HFFc6 (cell line): ENCODE measurements at places on chromosomes 4 and X.
A peak's percentile ranks its signal among the peaks of the same experiment; 100 is the strongest.

GRCh38 chr4:77021614-77022089 lies 54.1 kb downstream of the CCNI start:
- DNase-seq: peak; percentile 65

DNA sequence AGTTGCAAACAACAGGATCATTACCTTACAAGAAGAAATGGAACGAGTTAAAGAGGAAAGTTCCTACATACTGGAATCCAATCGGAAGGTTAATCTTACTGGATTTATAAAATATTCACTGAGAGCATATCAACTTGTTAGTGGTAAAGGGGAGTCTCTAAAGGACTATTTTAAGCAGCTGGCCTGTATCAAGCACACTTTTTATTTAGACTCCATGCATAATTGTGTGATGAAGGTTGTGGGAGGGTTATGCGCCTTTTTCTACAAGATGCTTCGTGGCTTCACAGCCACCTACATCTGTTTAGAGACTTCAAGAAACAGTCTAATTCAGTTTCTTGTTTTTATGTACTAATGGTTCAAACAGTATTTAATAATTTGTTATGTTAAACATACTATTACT lies 56.6 kb downstream of the GRSF1 start:
- no peak for DNase-seq

GRCh38 chr4:37747772-37748330 lies 61.7 kb upstream of the RELL1 start:
- DNase-seq: no peak

DNA sequence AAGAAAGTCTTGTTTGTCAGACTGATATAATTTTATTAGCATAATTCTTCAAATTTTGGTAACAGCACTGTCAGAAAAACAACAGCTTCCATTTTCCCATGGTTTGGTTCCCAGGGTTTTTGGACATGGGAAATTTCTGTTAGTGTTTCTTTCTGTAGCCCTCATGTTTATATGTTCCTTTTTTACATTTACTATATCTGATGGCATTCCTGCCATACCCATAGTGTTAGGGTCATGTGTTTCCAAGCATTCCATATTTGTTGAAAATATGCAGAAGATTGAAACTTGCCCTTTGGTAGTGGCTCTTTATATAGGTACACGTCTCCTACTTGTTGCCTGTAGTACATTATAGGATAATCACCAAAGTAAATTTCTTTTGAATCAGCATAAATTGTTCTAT lies 65.8 kb downstream of the PDLIM5 start:
- no peak for DNase-seq

DNA sequence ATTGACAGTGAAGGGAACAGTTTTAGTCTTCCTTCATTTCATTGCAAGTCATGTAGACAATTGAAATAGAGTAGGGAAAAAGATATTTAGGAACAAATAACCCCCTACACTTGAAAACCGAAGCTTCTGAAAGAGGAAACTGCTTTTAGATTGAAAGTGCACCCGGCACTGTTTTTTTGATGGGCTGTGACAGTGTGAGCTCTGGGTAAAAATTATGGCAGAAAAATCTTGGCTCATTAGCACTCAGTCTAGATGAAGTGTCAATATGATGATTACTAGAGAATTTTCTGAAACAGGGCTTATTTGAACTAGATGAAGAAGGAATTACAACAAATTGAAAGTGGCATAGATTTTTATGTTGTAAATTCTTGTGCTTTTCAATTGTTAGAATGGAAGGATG lies 1132.4 kb downstream of the RAPGEF2 start:
- no peak for DNase-seq

DNA sequence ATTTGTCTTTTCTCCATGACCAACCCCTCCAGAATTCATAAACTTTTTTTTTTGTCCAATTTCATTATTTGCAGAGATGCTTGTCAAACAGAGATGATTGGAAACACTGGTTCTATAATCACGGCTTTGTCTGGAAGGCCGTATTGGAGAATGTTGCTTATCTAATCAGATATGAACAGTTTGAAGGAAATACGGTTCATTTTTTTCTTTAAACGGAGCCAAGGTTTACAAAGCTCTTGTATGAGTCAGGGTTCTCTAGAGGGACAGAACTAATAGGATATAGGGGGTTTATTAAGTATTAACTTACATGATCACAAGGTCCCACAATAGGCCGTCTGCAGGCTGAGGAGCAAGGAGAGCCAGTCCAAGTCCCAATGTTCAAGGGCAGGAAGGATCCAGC lies 1415.8 kb downstream of the C4orf33 start:
- DNase-seq: no peak

GRCh38 chr4:20570981-20571715 lies 129.1 kb upstream of the PACRGL start:
- DNase-seq: no peak

DNA sequence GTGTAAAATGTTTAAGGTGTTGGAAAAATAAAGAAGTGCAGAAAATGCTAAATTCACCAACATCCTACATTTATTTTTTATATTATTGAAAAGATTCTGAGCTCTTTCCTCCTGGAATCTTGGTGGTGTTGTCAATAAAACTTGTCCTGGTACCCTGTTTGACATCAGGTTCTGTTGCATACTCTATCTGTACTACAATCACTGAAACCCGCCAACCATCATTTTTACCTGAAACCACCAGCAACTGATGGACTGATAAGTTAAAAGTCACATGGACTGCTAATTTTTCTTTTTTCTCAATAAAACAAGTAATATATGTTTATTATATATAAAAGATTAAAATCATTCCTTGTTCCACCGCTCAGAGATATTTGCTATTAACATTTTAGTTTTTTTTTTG lies 23.4 kb downstream of the STAP1 start:
- no peak for DNase-seq

- DNase-seq: no peak
Measured at GRCh38 chrX:23118890-23119527, 119.2 kb downstream of the DDX53 start.

DNA sequence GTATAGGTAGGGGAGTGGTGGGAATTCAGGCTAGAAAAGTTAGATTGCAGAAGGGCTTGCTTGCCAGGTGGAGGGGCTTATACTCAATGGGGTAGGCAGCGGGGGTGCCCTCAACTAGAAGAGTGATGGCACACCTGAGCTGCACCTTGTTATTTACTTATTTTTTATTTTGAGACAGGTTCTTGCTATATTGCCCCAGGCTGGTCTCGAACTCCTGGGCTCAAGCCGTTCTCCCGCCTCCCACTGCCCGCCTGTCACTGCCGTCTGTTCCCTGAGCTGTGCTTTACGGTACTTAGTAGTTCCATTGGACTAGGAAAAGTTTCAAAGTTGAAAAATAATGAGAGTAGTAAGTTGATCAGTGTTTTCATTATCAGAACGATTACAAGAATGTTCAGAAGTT lies 2.0 kb downstream of the ZFX start:
- no peak for DNase-seq

DNA sequence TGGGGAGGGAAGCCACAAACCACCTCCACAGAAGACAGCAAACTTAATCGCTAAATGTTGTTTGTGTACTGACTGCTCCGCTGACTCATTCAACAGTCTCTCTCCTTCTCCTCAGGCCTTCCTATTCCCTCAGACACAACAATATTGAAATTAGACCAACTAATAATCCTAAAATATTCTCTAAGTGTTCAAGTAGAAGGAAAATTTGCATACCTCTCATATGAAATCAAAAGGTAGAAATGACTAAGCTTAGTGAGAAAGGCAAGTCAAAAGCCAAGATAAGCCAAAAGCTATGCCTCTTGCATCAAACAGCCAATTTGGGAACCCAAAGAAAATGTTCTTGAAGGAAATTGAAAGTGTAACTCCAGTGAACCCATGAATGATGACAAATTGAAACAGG lies 75.7 kb upstream of the ARHGAP24 start:
- no peak for DNase-seq
